CD4-positive, alpha-beta T cell treated with Interleukin-6 at 100 ng/mL for 8 hours (primary cell): ENCODE measurements at places on chromosomes 7 and 10.

- DNase-seq, result no peak
Observed at GRCh38 chr10:129244757-129245156, 222.3 kb upstream of the MGMT start.

DNA sequence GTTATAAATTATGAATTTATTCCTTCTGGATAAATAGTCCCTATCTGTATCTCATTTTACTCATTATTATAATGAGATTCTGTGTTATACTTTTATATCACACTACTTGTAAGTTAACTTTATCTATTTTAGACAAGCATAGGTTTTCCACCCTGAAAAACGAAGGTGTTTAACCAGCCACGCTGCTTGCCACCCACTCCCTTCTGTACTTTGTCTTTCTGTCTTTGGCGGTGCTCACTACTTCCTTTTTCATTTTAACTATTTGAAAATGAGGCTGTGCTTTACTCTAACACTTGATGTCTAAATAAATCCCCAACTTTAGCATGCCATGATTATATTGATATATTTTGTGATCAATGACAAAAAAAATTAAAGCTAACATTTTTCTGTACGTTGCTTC is 952.9 kb downstream of the DNAJB9 start:
- DNase-seq, result no peak

- no peak for DNase-seq
Observed at GRCh38 chr10:109784236-109784635, 139.1 kb downstream of the XPNPEP1 start.

- DNase-seq, result no peak
Observed at GRCh38 chr10:1205450-1206030, 149.4 kb downstream of the WDR37 start.

GRCh38 chr10:1776127-1776662 is 38.9 kb upstream of the ADARB2 start:
- DNase-seq, result no peak

- no peak for DNase-seq
Observed at GRCh38 chr7:106018566-106019469, 55.8 kb downstream of the CDHR3 start.

- DNase-seq, result no peak
Observed at GRCh38 chr7:155787171-155787851, 25.0 kb downstream of the SHH start.

DNA sequence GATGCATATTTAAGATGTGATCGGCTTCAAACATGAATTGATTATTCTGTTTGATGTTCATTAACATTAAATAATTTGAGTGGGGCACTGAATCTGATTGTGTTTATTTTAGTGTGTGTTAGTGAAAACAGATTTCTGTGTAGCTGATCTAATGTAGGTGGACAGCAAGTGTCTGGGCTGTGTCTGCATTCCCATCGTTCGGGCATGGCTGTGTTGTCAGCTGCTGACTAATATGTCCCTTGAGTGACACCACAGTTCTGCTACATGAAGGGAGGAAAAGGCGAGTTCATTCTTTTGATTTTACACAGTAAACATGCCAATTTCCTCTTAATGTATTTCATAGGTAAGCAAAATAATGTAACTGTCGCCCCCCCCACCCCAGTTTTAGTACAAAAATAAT is 203.0 kb downstream of the CNTNAP2 start:
- DNase-seq, result no peak

DNA sequence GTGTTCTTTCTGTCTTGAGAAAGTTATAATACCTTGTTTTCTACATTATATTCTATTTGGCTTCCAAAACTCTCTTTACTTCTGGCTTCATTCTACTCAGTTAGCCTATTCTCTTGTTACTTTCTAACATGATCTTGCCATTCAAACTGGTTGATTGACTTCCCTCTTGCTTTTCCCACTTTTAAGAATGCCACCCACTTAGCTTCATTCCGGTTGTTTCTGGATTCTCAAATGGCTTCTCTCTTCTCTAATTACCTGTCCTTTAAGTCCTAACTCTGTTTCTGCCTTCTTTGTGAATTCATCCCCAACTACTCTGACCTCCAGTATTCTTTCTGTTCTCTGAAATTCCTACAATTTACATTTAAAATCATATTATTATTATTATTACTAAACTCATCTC is 52.0 kb downstream of the ANKIB1 start:
- no peak for DNase-seq

DNA sequence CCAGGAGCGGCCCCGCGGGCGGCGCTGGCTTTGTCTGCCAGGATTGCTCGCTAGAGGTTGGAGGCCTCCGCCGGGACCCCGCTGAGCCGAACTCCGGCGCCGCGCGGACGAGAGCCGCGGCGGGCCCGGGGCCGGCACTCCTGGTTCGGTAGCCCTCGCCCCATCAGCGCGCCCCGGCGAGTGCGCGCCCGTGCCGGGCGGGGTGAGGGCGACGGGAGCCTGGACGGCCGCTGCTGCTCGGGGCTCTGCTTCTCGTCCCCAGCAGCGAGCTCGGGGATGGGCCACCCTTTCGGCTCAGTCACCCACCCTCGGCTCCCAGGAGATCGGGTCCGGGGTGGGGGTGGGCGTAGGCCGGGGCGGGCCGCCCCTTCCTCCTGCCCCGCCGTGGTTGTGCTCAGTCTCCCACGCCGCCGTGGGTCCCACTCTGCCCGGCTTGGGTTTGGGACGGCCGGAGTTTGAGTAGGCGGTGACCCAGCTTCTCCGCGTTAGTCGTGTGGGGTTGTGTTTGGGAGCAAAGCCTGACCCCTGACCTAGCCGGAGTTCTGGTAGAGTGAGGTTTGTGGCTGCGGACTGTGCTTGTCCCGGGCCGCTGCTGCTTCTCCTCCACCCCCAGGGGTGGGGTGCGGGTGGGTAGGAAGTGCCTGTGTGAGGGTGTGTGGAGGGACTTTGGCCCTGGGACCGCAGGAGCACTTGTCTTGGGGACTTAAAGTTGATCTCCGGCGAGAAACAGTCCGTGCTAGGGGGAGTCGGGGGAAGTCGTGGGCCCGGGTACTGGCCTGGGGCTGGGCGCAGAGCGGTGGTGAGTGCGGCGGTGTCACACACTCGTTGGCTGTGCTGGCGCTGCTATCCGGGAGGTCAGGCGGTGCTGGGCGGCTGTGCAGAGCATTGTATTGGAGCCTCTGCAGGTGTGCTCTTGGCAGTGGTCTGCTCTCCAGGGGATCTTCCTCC is 677 bp downstream of the TSPAN14 start:
- DNase-seq, result no peak

GRCh38 chr7:135194494-135195095 is 16.7 kb downstream of the WDR91 start:
- DNase-seq, result no peak

DNA sequence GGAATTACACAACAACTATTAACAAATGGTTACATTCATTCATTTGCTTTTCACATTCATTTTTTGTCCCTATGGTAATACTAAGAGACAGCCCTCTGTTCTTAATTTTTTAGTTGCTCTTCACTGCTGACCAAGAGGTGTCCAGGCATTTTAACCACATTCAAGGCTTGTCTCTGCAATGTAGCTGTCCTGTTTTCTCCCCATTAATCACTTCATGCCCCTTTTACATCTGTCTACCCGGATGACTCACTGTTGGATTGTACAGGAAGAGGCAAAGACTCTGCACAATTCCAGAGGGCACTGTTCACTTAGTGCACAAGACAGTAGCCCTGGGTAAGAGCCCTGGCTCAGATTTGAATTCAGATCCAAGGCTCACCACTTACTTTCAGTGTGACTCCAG is 168.5 kb downstream of the NOC3L start:
- no peak for DNase-seq

- no peak for DNase-seq
Observed at GRCh38 chr7:12244694-12245093, 33.6 kb downstream of the TMEM106B start.

GRCh38 chr10:9868499-9868898 is 1149.2 kb upstream of the CELF2 start:
- no peak for DNase-seq

GRCh38 chr10:102266670-102267069 is 21.3 kb downstream of the GBF1 start:
- no peak for DNase-seq

- DNase-seq, result no peak
Observed at GRCh38 chr10:69232252-69232651, 12.1 kb downstream of the HKDC1 start.

GRCh38 chr10:58994226-58995057 is 182.0 kb upstream of the PHYHIPL start:
- no peak for DNase-seq

- no peak for DNase-seq
Observed at GRCh38 chr10:31262672-31263071, 56.3 kb upstream of the ZEB1 start.

GRCh38 chr10:4650582-4650981 is 175.4 kb upstream of the AKR1E2 start:
- DNase-seq, result no peak

DNA sequence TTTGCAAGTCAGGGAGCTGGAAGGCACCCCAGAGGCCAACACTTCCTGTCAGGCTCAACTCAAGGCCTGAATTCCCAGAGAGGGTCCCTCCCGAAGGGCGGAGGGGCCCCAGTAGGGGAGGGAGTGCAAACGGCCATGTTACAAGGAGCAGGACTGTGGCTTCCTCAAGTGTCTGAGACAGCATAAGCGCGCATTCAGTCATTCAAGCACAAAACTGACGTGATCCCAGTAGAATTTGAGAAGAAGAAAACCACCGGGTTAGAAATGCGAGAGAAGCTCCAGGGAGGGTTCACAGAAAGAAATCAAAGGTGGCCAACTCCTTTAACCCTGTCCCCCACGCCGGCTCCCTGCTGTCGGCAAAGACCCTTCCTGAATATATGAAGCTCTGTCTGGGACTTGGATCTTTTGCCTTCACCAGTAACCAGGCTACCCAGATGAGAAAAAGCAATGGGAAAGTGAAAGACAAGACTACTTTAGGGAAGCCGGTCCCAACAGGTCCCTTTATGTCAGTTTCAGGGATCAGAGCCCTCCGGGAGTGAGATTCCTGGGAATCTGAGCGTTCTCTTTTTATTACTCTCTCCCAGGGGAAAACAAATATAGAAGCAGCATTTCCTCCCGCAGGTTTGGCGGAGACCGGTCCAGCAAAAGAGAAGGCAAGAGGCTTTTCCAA is 1.3 kb downstream of the AFAP1L2 start:
- no peak for DNase-seq

DNA sequence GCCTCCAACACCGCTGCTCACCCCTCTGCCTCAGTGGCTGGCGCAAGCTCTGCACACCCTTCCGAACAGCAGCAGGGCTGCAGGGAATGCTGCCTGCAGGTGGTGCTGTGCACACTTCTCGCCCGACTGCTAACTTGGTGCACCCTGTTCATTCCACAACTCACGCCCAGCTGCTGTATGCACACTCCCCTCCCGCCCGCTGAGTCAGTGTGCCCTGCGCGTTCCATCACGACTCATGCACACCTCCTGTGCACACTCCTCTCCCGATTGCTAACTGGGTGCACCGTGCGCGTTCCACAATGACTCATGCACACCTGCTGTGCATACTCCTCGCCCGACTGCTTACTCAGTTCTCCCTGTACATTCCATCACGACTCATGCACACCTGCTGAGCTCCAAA is 21.5 kb downstream of the ADARB2 start:
- no peak for DNase-seq

GRCh38 chr10:76447578-76447977 is 1016.2 kb downstream of the LRMDA start:
- no peak for DNase-seq

- DNase-seq, result no peak
Observed at GRCh38 chr7:132333301-132333700, 243.0 kb downstream of the PLXNA4 start.

- no peak for DNase-seq
Observed at GRCh38 chr7:6291531-6291930, 19.1 kb upstream of the CYTH3 start.

- no peak for DNase-seq
Observed at GRCh38 chr10:79471776-79472175, 26.4 kb upstream of the ZCCHC24 start.

DNA sequence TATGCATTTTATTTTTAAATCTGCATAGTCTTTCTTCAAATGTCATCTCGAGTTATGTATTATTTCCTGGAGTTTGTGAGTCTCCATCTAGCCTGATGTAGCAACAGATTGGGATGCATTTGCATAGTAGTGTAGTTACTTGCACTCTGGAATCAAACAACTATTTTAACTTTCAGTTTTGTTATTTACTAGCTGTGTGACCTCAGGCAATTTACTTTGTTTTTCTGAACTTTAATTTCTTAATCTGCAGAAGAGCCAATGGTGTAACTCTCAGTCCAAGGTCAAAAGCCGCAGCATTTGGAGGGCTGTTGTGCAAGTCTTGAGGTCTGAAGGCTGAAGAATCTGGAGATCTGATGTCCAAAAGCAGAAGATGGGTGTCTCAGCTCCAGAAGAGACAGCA is 175.8 kb upstream of the SORCS1 start:
- DNase-seq, result no peak

- no peak for DNase-seq
Observed at GRCh38 chr10:119700321-119700954, 25.4 kb upstream of the INPP5F start.

DNA sequence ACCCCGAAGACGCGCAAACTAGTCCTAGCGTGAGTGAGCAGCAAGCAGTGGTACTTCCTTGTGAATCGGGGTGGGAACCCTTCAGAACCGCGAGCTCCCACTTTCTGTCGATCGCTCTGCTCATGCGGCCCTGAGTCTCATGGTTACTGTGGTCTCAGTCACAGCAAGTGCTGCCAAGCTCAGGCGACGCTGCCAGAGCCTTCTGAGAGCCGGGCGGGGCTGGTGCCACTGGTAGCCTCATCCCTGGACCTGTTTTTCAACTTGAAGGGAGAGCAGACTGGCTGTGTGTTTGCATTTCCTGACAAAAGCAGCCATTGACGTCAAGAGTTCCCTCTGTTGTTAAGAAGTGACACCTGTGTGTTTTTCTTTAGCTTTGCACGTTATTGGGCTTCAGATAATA is 32.9 kb upstream of the BHLHA15 start:
- DNase-seq, result no peak

DNA sequence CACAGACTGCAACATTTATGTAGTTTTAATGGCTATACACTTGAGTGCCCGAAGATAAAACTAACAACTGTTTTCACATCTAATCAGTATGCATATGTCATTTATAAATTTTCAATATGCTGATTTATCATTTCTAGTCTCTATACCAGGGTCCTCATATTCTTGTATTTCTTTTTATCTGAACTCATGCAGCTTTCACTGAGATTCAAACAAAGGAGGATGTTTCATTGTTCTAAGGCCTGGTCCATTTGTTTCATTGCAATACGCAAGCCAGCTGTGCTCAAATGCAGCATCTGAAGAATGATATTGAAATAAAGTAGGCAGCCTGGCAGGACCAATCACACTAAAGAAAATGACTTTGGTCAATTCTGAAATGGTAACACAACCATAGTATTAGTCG is 31.7 kb downstream of the MAGI2 start:
- DNase-seq, result no peak

DNA sequence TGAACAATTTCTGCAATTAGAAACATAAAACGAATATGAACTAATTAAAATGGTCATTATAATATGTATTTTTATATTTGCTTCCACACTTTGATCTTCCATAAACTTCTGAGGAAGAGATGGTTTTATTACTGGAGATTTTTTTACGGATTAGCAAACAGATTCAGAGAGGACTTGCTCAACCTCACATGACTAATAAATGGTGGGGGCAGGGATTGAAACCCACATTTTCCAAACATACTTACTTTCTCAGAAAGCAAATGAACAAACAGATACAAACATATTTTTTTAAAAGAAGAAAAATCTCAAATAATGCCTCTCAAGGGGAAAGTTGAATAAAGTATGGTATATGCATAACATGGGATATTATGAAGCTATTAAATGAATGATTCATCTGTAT is 18.3 kb downstream of the ANKMY2 start:
- no peak for DNase-seq

- DNase-seq, result no peak
Observed at GRCh38 chr10:105239311-105240219, 598.5 kb downstream of the SORCS3 start.
